ENCODE measurements at places on chromosomes 7 and 10.

GRCh38 chr7:8068892-8069686, 100.5 kb downstream of the GLCCI1 start:
- DNase-seq = no peak

DNA sequence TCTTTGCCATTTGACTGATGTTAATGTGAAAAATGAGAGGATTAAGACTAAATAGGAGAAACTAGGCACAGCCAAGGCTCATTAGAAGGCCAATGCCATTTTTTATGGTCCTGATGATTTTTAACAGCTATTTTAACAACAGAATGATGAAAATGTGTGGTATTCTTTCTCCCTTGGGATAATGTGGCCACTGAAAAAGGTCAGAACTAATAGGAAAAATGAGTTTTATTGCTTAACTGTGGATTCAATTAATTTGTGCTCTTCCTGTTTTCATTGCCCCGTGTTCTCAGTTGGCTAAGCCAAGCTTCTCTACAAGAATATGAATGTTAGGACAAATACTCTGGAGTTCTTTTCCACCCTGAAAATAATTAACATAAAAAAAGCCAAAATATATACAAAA, 56.6 kb downstream of the BMPER start:
- no peak for DNase-seq

DNA sequence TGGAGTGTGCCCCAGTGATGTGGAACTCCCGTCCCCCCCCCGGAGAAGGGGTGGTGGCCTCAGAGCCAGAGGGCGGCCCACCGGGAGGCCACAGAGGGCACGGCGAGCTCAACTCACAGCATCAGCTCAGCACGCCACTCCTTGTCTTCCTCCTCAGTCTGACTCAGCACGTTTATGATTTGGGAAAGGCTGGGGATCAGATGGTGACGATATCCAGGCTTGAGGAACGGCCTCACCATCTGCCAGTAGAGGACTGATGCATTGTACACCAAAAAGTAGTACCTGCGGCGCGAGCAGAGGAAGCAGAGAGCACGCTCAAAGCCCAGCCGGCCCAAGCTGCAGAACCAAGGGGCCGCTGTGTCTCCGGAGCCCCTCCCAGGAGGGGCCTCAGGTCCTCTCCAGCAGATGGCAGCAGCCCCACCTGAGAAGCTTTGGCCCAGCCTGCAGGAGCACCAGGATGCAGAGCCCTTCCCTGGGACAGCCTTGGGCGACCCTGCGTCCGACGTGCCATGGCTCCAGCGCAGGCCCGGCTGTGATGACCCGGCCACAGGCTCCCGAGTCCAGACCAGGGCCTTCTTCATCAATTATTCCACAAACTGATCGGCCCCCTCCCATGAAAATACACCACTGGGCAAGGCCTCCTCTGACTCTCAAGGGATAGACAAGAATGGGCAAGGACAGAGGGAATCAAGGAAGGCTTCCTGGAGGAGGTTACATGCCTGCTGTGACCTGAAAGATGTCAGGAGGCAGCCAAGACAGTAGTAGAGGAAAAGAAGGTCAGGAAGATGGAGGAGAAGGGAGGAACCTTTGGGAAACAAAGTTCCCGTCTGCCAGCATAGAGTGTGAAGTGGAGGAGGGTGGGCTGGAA, 3.7 kb downstream of the CFAP46 start:
- no peak for DNase-seq

GRCh38 chr7:111081546-111082267, 9.2 kb upstream of the LRRN3 start:
- no peak for DNase-seq

GRCh38 chr10:102599565-102600327, 44.5 kb upstream of the TRIM8 start:
- DNase-seq = no peak

DNA sequence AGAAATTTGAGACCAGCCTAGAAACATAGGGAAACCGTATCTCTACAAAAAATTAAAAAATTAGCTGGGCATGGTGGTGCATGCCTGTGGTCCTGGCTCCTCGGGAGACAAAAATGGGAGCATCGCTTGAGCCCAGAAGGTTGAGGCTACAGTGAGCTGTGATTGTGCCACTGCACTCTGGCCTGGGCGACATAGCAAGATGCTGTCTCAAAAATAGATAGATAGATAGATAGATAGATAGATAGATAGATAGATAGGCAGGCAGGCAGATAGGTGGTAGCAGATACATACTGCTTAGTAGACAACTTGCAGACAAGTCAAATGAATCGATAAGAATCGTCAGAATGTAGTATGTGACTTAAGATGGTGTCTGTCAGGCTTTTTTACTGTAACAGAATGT, 106.9 kb downstream of the SND1 start:
- no peak for DNase-seq

GRCh38 chr10:90403211-90404000, 454.4 kb downstream of the HTR7 start:
- peak; percentile 2 for DNase-seq

GRCh38 chr7:92527300-92528187, 776 bp downstream of the PEX1 start:
- peak; percentile 5 for DNase-seq

DNA sequence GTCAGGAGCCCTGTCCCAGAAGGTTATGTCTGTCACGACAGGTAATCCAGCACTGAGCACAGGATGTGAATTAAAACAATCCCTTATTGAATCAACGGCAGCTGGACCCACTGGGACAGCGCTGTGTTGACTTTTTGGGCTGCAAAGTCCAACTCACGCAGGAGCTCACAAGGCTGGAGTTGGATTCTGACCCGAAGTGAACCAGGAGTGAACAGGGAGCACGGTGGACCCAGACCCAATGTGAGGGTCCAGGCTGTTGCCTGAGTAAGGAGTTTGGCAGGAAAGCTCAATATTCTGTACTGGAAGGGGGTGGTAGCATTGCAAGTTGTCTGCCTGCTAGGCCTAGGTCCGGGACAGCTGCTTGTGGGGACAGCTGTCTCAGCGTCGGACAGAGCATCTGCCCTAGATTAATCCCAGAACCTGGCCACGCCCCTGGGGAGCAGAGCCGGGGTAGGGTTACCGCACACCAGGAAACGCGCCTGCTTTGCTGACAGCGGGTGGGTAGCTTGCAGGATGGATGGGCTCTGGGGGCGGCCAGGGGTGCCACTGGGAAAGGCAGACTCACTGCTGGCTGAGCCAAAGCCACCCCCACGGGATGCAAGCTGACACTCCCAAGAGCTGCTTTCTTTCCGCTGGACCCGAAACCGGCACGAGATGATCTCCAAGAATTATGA, 24.0 kb downstream of the COL26A1 start:
- DNase-seq = no peak

- DNase-seq = peak; percentile 63
Observed at GRCh38 chr7:37786741-37787569, 61.4 kb upstream of the NME8 start.

- DNase-seq = no peak
Observed at GRCh38 chr7:3065724-3066143, 22.1 kb upstream of the CARD11 start.

- no peak for DNase-seq
Observed at GRCh38 chr10:33065111-33065510, 107.1 kb upstream of the ITGB1 start.

DNA sequence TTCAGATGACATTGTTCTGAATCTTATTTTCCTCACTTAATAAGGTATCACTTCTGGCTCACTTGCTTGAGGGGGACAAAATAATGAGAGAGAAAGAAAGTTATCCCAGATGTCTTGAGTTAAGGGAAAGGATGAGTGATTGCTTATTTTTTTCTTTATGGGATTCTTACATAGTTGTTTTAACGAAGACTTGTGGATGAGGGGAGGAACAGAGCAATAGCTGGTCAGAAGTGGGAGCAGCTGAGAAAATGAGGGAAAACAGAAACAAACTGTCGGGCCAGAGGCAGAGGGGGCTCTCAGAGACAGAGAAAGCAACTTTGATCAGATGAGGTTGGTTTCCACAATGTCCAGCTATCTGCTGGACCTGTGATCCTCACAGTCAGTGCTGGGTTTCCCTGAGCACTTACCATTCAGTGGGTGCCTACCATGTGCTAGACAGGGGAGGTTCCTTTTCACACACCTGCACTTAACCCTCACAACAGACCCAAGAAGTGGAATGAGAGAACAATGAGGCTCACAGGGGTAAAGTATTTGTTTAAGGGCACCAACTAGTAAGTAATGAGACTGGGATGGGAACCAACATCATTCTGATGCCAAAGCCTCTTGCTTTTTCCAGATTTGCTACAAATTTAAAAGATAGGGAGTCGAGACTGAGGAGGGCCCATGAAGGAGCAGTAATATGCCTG, 64.2 kb downstream of the BICC1 start:
- DNase-seq = no peak

- no peak for DNase-seq
Observed at GRCh38 chr7:151744051-151744580, 132.8 kb downstream of the PRKAG2 start.

DNA sequence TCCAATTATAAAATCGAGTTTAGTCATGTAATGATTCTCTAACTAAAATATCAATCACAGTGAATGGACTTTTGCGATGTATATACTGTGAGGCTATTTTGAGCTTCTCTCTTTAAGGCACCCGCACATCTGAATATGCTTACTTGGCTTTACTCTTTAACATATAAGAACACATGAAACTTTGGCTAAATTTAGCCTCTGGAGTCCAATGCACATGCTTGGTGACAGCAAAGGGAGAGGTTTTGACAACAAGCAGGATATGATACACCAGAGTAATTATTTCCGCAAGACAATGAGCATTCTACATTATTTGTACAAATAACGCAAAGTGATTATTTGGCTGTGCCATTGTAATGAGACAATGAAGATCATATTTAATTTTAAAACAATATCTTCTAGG, 72.4 kb downstream of the ARID5B start:
- no peak for DNase-seq

DNA sequence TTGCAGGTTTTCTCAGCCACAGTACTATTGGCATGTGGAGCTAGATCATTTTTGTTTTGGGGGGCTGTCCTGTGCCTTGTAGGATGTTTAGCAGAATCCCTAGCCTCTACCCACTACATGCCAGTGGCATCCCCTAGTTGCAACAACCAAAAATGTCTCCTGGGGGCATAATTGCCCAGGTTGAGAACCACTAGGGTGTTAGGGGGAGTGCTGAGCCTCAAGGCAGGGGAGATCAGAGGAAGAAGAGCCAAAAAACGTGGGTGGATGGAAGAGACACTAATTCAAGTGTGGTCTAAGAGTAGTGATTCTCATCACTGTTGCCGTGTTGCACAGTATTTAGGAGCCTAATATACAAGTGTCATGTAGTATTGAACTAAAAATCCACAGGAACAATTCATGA, 31.7 kb upstream of the CCNY start:
- DNase-seq = no peak

- no peak for DNase-seq
Observed at GRCh38 chr10:5941579-5941978, 35.8 kb downstream of the IL15RA start.

DNA sequence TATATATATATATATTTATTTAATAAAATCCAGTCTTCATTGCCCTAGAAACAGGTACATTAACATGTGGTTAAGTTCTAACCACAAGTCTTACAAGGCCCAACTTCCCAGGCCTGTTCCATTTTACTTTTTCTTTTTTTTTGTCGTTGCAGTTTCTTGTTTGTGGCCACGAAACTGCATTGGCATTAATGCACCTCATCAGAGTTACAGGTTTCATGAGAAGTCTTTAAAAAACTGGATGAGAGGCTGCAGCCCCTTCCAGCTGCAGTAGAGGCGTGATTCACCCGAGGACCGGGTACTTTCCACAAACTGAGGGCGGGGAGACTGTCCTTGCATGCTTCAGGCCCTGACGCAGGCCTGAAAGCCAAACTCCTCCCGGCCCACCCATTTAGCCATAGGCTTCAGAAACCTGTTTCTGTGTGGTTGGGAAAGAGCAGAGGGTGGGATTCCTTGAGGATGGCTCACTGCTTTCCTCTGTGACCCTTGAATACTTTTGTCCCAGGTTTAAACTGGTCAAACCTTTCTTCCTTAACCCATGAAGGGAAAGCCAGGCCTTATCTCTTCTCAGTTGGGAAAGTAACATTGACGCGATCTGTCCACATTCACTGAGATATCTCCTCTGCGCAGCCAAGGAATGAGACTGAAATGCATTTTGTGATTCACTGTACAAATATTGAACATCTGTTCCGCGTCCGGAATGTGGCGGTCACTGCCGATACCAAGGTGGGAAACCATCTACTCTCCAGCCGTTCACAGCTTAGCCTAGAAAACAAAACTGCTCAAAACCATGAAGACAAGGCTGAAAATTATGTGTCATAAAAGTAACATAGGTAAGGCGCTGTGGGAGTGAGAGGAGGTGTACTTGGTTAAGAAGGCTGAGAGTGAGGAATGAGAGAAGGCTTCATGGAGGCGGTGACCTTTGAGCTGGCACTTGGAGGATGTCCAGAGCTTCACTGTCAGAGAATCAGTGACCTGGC, 311.7 kb downstream of the GATA3 start:
- no peak for DNase-seq

DNA sequence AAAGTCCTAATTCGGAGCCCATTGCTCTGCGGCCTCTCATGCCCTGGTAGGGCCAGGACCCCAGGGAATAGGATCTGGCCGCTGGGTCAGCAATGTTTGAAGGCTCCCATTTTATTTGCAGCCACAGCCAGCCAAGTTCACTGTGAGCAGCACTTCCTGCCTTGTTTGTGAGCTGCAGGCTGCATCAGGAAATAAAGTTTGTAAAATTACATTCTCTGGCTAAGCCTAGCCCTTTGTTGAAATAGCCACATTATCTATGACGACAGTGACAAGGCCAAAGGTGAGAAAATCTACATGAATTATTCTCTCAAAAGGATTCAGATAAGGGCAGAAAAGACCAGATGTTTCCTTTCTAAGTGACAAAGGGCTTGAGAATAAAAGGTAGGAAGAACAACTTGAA, 23.7 kb upstream of the ITGB1 start:
- no peak for DNase-seq

DNA sequence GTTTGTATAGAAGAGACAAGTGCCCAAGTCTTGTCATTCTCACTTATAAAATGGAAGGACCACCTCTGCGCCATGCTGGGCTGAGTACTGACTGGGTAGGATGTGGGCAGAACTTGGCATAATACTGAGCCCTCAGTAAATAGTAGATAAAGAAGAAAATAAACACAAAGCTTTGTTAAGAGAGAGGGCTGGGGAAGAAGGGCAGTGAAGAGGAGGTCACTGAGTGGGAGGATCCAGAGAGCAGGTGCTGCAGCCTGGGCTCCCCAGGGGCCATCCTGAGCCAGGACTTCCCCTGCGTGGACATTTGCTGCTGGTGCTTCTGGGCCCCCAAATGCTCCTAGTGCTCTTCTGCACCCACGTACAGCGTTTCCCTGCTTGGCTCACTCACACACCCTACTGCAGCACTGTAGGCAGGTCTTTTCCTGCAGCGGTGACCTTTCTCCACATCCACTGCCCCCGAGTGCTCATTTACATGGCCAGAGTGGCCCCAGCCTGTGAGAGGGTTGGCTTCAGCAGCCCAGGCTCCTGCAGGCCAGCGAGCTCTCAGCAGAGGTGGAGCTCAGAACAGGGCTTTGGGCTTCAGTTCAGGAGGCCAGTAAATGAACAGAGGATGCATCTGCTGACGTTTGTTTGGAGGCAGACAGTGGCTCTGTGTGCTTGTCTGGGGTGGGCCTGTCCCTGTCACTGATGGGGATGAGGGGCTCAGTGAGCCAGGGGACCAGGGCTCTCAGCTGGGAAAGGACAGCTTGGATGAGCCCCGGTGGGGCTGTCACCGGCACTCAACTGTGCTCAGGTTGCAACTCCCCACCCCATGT, 164.6 kb downstream of the ADARB2 start:
- DNase-seq = no peak

Data from bone marrow (tissue), 2 donors.